ENCODE measurements at places on chromosomes 3 and 15.

DNA sequence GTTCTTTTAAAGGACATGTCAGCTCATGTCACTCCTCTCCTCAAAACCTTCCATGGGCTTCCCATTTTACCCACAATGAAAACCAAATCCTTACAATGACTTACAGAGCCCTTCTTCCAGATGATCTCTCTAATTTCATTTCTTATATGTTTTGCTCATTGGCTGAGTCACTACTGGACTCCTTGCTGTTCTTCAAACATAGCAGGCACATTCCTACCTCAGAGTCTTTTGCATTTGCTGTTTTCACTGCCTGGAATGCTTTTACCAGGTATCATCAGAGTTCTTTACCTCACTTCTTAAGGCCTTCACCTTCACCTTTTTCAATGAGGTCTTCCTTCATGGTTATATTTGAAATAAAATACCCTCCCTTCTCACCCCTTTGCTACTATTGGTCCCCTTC lies 57.3 kb downstream of the NECTIN3 start:
- DNase-seq = no peak

- peak; percentile 95 for DNase-seq
These were observed at the start of gene AMIGO3 for GRCh38 chr3:49719214-49719884. Gene AMIGO3 (minus strand): TSS chr3:49719684. CDS start chr3:49719465, 219 bp downstream.

DNA sequence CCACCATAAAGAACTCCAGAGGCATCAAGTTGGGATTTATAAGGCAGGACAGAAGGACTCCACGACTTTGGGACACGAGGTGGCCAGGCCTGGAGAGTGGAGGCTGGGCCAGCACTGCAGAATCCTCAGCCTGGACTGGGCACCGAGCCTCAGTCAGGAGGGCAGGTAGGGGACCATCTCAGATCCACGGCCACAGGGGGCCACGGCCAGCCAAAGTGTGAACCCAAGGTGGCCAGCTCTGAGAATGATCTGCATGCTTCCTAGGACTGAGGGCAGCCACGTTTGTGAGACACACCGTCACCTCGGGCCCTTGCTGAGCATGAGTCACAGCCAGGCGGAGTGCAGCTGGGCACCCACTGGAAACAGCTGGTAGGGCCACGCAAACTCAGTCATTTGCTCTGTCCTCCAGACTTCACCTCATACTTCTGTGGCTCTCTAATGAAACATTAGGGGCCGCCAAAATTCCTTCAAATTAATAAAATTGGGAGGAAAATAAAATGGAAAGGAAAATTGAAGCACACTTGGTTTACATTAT lies 65.8 kb downstream of the CTNNB1 start:
- no peak for DNase-seq

DNA sequence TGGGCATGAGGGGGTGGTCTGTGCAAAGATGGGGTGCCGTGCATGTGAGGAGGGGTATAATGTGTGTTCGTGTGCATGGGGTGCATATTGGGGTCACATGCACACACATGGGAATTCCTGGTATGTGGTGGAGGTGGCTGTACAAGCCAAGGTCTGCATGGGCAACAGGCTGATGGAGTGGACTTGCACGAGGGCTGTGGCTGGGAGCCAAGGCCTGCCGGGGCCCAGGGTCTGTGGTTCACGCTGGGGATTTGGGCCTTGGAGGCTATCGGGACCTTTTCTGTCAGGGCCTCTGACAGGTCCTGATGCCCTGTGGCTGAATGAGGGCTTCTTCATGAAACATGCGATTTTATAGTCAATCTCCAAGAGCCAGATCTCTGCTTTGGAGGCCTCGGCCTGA lies 9.8 kb upstream of the PLXND1 start:
- DNase-seq = no peak

DNA sequence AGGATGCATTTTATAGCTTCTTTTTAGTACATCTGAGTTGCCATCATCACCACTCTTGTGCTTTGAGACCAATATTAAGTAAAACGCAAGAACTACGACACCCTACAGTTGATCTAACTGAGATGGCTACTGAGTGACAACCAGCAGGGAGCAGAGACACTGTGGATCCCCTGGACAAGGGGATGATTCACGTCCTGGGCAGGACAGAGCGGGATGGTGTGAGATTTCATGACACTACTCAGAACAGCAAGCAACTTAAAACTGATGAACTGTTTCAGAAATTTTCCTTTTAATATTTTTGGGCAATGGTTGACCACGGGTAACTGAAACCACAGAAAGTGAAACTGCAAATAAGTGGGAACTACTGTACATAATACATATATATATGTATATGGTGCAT lies 299.2 kb downstream of the ADAMTS17 start:
- DNase-seq = no peak

GRCh38 chr3:100245136-100245535 lies 15.7 kb upstream of the TBC1D23 start:
- DNase-seq = no peak

DNA sequence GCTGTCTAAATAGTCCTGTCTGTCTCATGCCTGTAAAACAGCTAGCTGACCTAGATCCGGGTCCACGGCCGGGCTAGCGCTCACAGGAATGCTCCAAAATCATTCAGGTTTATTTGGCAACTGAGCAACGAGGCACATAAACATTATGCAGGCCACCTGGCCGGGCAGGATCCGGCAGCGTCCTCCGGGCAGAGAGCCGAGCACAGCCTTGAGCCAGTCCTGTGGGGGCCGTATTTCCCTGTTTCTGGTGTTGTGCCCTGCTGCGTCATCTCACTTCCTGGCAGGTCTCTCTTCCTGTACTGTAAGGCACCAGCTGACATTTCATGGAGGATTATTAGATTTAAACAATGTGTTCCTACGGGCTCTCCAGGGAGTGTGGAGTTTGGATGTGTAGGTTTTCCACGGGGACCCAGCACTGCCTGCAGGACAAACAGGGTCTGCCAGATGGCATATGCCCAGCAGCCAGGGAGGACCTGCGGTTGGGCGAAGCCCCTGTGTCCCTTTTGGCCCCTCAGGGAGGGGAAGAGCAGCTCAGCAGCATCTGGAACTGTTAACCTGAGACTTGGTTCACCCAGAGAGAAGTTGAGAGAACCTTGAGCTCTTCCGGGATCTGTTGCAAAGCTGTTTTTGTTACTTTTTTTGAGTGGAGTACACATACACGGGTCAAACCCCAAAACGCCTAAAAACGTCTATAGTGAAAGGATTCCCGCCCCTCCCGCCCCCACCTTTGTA lies 16.6 kb upstream of the LRRK1 start:
- peak; percentile 86 for DNase-seq

DNA sequence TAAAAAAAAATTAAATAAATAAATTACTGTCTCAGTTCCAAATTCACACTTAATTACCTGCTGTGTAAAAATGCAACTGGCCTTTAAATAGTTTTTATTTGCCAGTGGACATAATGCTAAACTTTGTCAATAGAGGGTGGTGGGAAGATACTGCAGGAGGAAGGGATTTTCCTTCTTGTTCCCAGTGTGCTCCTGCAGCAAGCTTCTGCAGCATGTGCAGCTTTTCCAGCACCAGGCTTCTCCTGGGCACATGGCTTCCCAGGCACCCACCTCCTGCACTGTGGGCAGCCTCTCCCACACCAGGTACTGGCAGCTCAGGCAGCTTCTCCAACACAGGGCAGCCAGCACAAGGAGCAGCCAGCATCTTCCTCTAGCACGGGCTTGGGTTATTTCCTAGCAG lies 29.6 kb upstream of the BBX start:
- DNase-seq = no peak

- DNase-seq = no peak
These were observed 53.0 kb upstream of the MME start for GRCh38 chr3:155026999-155027591.

- DNase-seq = peak; percentile 17
These were observed 1.3 kb downstream of the HDDC3 start for GRCh38 chr15:90930861-90931574.

DNA sequence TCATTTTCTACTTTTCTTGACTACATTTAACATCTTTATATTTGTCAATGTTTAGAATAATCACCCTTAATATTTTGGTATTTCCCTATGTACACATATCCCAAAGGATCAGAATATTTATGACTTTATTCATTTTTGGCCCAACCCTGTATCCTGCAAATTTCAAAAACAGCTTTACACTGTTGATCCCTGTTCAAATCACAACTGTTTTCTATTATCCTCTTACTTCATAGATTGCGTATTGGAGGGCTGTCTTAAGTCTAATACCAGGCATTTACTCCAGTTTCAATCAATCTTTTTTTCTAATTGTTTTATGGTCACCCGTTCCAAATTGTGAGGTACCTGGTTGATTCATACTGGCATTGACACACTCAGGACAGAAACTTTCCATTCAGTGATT lies 107.9 kb downstream of the RPL22L1 start:
- no peak for DNase-seq

GRCh38 chr3:72675243-72675642 lies 173.0 kb downstream of the SHQ1 start:
- DNase-seq = no peak

- no peak for DNase-seq
These were observed 33.2 kb upstream of the RPP14 start for GRCh38 chr3:58272891-58273290.

DNA sequence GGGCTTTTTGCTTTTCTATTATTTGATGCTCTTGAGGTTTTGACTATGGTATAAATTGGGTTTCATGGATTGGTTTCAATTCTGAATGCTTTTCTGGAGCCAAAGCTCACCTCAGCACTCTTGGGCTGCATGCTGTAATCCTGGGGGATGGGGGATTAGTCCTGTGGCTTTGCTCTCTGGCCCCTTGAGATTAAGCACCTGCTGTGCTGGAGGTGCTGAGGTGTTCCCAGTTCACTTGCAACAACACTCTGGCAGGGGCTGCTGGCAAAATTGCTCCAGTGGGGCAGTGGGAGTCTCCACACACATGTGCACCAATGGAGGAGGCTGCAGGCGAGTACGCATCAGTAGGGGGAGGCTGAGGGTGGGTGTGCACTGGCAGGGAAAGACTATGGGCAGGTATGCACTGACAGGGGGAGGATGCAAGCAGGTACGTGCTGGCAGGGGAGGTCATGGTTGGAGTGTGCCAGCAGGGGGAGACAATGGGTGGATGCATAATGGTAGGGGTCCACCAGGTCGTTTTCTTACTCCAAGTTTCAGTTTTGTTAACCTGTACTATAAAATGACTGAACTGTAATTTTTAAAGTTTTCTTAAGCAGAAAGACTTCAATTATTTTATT lies 489.2 kb downstream of the FGF12 start:
- DNase-seq = no peak

DNA sequence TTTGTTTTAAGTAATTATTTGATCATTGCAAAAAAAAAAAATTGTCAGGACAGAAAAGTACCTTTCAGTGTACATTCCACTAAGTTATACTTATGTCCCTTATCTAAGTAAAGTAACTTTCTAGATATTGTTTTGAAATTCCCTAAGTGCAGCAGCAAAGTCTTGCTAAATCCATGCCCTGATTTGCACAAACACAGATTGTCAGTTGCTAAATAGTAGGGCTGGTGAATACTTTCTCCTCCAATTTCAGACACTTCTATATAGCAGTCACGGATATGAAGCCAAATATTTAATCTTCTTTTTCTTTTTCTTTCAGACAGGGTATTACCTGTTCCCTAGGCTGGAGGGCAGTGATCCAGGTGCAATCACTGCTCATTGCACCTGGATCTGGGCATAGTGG lies 12.9 kb downstream of the LRRC2 start:
- no peak for DNase-seq

- DNase-seq = peak; percentile 66
These were observed 77.8 kb upstream of the HES1 start for GRCh38 chr3:194058189-194058571.

- DNase-seq = no peak
These were observed 4.3 kb downstream of the JMJD7 start for GRCh38 chr15:41832208-41832607.

GRCh38 chr3:45647148-45647619 lies 42.0 kb upstream of the SACM1L start:
- DNase-seq = peak; percentile 83

GRCh38 chr3:108001457-108001856 lies 89.4 kb downstream of the CD47 start:
- DNase-seq = peak; percentile 60

DNA sequence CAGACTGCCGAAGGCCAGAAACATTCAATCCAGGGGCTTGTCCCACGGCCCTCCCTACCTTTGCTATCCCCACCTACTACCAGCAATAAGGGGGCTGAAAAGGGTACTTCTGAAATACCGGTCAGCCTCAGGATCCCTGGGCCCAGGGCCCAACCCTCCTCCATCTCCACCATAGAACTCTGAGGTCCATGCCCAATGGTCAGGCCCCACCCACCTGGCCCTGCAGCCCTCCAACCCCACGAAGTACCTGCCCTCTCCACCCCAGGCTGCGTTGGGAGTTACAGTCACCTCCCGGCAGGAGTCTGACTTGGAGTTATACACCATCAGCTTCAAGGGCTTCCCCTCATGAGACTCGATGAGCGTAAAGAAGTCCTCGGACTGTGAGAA lies 6.9 kb downstream of the GORASP1 start:
- DNase-seq = no peak

DNA sequence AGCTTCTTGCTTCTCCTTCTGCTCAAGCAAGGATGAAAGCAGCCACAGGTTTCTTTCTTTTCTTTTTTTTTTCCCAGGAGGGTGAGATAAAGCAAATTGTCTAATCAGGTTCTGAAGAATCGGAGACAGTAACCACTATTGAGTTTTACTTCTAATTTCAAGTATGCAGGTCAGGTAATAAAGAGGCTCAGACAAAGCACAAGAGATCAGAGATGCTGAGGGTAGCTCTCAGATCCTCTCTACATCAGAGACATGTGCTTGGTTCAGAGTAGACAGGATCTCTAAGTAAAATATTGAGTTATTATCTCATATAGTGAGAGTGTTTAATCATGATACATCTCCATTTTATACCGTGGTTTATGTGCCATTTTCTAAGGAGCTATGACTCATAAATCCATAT lies 168.5 kb downstream of the NFKBIZ start:
- DNase-seq = no peak

- no peak for DNase-seq
These were observed 405.1 kb upstream of the MCTP2 start for GRCh38 chr15:93826293-93826692.

DNA sequence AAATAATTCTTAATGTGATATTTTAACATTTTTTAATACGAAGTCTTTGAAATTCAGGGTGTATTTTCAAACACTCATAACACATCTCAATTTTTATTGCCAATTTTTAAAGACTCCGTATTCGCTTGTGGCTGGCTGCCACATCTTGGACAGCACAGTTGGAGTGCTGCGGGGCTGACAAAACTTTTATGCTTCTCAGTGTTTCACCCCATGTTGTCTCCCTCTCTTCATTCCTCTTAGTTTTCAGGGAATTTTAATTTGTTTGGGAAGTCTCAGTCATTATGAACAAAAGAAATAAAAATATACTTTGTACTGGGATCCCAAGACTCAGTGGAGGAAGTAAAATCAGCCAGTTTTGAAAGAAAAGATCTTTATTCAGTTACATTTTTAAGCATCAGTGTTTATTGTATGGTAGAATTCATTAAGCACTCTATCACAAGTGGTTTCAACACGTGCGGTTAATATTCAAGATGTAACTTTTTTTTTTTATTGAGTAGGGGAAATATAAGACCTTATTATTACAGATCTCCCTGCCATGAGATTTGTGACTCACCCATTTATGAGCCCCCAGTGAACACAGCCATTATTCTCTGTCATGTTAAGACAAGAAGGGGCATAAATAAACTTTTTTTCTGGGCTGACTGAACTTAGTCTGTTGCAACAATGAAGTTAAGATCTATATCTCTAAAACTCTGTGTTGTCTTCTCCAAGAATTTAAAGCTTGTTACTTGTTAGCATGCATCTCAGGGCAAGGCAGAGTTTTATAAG lies 26.8 kb downstream of the KAT2B start:
- DNase-seq = no peak
